ENCODE measurements at places on chromosomes 2 and 18.

- DNase-seq: no peak
Measured at GRCh38 chr2:223036790-223037444, 15.1 kb upstream of the KCNE4 start.

GRCh38 chr2:57965961-57966360 lies 80.6 kb upstream of the VRK2 start:
- no peak for DNase-seq

DNA sequence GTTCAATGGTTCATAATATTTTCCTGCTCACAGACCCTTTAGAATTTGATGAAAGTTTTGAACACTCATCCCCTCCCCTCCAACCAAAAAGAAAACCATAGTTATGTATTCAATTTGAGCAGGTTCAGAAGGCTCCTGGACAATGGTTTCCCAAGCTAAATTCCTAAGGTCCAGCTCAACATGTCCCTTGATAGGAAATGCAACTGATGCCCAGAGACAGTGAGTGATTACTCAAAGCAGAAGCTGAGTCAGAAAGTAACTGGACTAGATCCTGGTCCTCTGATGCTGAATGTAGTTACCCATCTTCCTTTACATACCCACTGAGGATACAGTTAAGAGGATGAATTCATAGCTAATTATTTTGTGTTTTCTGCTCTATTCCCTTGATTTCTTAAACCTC lies 218.9 kb upstream of the NCKAP5 start:
- no peak for DNase-seq

- DNase-seq: no peak
Measured at GRCh38 chr2:151661625-151662024, 72.7 kb downstream of the NEB start.

GRCh38 chr2:101401906-101402305 lies 14.6 kb upstream of the CREG2 start:
- no peak for DNase-seq

- DNase-seq: no peak
Measured at GRCh38 chr2:223043164-223043941, 8.6 kb upstream of the KCNE4 start.
